ENCODE measurements at places on chromosomes 6 and 20.

- DNase-seq: no peak
Observed at GRCh38 chr6:44554861-44555260, 167.4 kb downstream of the CDC5L start.

- peak; percentile 17 for DNase-seq
Observed at GRCh38 chr6:130787726-130788500, 39.3 kb upstream of the SMLR1 start.

GRCh38 chr6:25899123-25899522 lies 25.1 kb upstream of the SLC17A3 start:
- DNase-seq: no peak

DNA sequence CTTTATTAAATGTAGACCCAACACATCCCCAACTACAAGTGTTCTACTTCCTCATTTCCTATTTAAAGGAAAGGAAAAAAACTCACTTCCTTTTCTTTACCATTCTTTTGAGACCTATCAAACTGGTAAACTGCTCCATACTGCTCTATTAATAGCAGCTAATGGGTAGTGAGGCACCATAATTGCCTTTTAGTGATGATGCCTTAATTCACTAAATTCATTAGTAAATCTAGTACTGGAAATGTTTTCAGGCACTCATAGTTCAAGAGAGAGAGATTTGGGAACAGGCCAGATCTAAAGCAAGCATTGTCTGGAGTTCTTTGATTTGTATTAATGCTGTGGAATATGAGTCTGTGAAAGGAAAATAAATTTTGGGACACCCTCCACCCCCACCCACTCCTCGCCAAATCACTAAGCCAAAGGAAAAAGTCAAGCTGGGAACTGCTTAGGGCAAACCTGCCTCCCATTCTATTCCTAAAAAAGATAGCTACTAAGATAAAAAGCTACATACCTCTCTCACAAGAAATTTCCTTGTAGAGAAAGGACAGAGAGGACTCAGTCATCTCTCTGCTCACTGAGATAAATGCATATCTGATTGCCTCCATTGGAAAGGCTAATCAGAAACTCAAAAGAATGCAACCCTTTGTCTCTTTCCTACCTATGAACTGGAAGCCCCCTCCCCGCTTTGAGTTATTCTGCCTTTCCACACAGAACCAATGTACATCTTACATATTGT lies 13.6 kb upstream of the IBTK start:
- DNase-seq: no peak

GRCh38 chr6:144019929-144020328 lies 11.9 kb upstream of the PLAGL1 start:
- no peak for DNase-seq

- no peak for DNase-seq
Observed at GRCh38 chr6:29521006-29521680, 33.4 kb upstream of the MAS1L start.

DNA sequence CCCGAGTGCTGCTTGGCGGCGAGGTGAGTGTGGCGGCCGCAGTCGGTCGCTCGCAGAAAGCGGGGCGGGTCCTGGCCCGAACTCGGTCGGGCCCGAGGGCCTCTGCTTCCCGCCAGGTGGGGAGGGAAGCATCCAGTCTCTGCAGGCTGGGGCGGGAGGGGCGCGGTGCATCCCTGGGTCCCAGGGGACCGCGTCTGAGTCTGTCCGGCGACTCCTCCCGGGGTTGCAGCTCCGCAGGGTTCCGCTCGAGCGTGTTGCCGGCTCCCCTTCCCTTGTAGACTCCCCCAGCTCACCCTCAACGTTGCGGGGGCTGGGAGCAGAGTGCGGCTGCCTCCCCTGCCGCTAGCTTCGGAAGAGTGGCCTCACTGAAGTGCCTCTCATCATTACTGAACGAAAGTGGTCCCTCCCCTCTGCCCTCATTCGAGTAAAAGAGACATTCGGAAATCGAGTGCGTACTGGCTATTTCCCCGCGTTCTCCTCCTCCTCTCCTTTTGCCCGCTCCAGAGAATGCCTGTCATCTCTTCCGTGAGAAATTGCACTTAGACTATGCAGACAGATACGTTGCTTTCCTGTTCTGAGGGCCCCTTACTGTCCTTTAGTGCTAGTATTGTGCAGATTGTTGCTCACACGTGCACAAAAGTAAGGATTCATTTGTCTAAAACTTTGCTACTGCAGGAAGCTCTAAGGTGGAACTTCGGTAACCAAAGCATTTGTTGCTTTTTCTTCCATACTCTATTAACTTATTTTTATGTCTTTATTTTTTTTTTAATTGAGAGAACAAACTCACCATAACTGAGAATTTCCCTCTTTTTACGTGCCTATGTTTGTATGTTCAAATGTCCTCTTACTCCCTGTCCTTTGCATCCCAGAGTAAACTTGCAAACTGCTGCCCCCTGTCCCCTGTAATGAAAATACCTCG lies 751 bp downstream of the MAP3K4 start:
- DNase-seq: no peak

GRCh38 chr6:170088582-170088955 lies 202.3 kb downstream of the DLL1 start:
- DNase-seq: no peak
